ENCODE measurements at places on chromosomes 7 and 10. TPM values are rescaled to one million over a fixed set of nuclear protein-coding genes. Genes with fewer than 3 reads are reported as not detected.

GRCh38 chr10:1449021-1449420, 288.3 kb downstream of the ADARB2 start:
- DNase-seq = no peak

DNA sequence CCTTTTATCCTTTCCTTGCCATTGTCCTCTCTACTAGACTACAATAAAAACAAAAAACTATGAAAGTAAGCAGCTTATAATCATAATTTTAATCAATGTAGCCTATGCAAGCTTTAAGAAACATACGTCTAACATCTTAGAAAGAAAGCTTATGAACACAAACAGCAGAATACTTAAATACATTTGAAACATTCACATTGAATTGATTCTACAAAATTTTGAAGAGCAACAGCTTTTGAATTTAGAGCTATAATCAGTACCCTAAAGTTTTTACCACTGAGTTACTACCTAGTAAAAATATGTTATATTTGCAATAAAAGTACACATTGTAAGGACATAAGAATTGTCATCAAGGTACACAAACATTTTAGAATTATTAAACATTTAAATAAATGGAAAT, 7.2 kb downstream of the MEOX2 start:
- DNase-seq = no peak

OR2F2 gene
- total RNA-seq = not detected

CALCR gene
- total RNA-seq = not detected

DNA sequence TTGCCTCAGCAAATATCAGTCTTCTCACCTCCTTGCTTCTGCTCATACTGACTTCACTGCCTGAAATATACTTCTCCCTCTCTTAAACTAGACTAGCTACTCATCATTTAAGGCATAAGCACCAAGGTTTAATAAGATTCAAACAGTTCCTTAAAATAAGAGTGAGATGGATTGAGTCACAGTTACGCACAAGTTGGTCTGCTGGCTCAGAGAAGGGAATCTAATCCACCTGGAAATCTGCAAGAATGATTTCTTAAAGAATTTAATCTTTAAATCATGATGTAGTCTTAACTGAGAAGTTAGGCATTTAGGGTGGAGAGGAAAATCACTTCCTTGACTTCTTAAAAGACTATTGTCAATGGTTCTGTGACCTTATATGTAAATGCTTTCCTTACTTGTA, 56.2 kb upstream of the TMEM140 start:
- DNase-seq = no peak

DNA sequence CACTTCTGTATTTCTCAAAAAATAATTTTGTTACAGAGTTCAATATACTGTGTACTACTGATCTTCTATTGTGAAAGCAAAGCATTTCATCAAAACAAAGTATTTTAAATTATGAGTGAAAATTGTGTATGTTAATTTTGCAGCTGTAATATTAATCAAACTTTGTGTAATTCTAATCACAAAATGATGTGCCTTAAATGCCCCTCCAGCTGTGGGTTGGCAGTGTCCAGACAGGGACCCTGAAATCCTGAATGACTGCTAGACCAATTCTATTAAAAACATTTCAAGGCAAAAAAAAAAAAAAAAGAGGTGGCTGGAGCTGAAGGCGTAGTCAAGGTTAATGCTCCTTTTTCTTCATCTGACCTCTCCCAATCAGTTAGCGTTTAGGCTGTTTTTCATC, 36.2 kb downstream of the SCD start:
- DNase-seq = no peak

- no peak for DNase-seq
These were observed 4.1 kb downstream of the LAMB1 start for GRCh38 chr7:107998660-107999480.

- no peak for DNase-seq
These were observed 29.7 kb upstream of the GPAM start for GRCh38 chr10:112213098-112213823.

GRCh38 chr10:59167512-59167911, 8.9 kb upstream of the PHYHIPL start:
- no peak for DNase-seq

TMEM270 gene
- not detected for total RNA-seq

- DNase-seq = no peak
These were observed 1.2 kb downstream of the NACAD start for GRCh38 chr7:45087301-45088145.

DNA sequence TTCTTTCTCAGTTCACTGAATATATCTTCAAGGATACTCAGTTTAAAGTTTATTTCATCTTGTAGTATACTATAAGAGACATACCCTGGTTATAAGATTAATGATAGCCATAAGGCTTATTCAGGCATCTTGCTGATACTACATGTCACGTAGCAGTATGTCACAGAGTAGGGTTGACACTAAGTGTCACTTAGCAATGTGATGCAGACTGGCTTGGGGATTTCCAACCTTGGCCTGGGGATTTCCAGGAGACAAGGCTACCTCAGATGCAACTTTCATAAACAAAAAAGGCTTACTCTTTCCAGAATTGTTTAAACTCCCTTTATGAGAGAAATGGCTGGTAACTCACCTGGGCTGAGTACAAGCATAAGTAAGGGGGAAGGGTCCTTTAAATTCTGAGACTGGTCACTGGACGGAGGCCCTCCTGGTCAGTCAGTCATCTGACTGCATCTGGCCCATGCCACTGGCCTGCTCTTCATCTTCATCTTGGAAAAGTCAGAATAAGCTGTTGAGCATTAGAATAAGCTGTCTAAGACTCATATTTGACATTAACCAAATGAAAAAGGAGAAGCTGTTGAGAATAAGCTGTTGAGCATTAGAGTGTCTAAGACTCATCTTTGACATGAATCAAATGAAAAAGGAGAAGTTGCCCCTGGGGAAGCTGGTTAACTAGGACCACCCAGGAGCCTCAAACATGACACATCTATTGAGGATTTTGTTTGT, 9.5 kb downstream of the SLC13A1 start:
- no peak for DNase-seq

DNA sequence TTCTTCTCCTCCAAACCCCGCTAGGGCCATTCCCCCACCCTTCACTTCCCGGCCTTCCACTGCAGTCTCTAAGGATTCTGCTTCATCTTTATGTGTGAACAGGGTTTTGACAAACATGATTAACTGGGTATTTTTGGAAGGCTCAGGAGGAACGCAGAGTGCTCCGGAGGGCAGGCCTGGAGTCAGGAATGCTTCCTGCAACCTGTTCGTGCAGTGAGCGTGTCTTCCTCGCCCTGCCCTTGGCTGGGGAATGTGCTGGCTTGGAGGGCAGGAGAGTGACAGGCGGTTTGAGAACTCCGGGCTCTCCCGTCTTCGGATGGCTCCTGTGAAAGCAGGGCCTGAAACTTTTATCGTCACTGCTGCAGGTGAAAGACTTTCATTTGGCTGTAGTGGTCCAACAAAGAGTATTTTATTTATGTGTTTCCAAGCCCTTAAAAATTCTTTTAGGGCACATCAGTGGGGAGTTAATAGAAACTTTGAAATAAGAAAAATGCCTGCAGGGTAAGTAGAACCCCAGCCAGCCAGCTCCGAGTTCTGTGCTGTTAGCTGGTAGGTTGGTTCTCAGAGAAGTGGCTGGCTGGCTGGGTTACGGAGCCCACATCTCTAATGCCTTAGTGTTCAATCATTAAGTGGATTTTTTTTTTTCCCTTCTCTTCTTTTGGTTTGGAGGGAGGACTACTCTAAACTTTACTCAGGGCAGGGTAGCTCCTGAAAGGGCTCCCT, 51.0 kb downstream of the TCF7L2 start:
- no peak for DNase-seq

DNA sequence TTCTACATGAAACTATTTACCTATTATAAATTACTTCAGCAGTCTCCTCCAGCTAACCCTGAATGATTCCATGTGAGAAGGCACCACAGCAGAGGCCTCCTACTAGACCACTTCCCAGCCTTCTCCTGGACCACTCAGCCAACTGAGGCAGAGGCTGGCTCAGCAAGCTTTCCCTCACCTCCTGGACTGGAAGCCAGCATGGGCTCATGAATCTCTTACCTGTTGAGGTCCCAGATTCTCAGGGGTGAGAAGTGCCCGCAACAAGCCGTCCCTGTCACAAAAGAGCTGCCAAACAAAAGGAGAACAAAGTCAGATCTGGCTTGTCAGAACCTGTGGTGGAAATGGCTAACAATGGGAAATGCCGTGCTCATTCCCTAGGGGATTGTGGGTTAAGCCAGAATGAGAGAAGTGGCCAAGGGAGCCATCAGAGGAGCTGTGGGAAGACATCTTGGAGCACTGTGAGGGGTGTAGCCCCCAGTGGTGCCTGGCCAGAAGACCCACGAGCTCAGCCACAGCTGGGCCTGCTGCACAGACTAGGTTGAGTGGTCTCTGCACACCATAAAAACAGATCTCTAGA, 36.5 kb downstream of the DPCD start:
- DNase-seq = no peak

DNA sequence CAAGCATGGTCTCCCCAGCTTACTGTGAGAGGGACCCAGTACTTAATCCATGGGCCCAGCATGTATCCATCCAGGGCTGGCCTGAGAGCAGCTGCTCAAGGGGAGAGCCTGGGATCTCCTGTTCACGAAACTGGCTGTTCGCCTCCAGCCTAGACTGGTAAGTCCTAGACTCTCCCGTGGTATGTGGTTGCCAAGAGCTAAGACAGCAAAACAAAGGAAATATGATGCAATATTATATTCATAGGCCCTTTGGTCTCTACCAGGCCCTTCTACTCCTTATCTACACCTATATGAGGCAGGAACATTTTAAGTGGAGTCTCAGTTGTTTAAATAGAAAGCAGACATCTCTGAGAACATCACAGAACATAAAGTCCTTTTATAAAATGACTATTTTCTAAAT, 28.9 kb upstream of the STK17A start:
- DNase-seq = no peak
